Astrocyte of the cerebellum (primary cell): ENCODE measurements at places on chromosomes 6 and 20.
A peak's percentile ranks its signal among the peaks of the same experiment; 100 is the strongest.

GRCh38 chr20:2295886-2296515 is at the start of gene TGM3:
TSS of gene TGM3 (plus strand) at chr20:2296001. CDS start at chr20:2296064, 63 bp downstream.
- no peak for DNase-seq

DNA sequence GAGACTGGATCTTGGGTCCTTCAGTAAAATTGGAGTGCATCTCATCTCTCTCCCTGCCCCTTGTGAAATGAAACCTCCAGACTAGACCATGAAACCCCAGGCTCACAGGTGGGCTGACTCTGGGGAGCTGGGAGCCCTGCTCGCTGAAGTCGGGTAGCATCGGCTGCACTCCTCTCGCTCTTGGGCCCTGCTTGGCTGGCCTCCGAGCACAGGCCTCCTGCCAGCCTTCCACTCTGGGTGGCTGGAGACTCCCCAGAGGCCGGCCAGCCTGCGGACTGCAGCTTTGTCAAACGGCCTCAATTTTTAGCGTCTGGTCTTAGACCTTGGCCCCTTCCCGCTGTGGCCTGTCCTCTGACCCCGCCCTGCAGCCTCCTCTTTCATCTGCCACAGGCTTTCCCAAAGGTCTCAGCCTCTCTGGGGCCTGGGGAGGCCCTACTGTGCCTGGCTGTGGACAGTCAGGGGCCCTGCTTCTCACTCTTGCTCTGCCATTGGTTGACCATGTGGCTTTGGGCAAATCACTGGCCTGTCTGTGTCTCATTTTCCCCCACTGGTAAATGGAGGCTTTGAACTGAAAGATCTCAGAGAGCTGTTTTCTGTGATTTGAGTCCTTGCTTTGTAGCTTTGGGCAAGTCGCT is 45.1 kb downstream of the SRC start:
- no peak for DNase-seq

DNA sequence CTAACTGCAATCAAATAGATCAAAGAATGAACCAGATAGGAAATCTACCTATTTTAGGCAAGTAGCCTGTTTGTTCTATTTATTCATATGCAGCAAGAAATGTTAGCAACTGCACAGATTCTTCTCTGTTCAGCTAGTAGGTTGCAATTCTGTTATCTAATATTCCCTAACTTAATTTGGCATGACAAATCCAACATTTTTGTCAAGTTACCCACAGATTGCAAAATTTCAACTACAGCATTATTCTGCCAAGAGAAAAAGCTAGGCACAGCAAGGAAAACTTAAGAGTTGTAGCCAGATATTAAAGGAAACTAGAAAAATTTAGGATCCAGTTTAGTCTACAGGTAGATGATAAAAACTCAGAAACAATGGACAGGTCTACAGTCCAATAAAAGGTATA is 104.4 kb upstream of the SYNCRIP start:
- no peak for DNase-seq

DNA sequence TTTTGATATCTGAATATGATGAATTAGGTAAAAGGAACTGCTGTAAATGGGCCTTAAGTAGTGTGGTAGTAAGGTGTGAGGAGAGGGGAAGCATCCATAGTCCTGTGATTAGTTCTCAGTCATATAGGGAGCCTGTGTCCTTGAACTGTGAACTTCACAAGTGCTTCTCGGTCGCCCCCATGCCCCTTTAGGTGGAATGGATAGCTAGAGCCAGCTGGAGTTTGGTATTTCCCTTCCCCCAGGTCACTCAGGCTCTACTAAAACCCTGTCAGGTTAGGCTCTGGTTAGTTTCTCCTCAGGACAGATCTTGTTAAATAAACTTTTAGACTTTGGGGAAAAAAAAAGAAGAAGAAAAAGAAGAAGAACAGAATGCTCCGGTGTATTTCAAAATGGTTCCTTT is 82.0 kb downstream of the PPP1R14C start:
- no peak for DNase-seq

- no peak for DNase-seq
Measured at GRCh38 chr6:113104541-113104940, 752.6 kb upstream of the MARCKS start.

DNA sequence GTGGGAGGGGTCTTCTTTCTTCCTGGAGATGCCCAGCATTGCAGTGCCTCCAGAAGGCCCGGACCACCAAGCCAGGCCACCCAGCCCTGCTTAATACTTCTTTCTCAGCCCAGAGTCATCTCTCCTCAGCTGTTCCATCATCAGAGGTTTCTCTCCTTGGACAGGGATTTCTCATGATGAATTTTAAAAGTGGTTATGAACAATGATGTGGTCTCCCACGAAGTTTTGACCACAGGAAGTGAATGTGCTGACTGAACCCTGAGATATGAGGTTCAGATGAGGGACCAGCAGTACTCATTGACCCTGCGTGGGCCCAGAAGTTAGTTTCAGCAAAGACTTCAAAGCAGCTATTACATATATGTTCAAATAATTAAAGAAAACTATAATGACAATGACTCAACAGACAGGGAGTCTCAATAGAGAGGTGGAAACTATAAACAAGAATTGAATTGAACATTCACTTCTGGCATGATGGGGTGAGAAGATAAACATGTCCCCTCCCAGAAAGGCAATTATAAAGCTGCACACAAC is 114.5 kb upstream of the SLC22A16 start:
- peak; percentile 18 for DNase-seq

- DNase-seq: no peak
Measured at GRCh38 chr6:19477563-19477962, 359.6 kb upstream of the ID4 start.

DNA sequence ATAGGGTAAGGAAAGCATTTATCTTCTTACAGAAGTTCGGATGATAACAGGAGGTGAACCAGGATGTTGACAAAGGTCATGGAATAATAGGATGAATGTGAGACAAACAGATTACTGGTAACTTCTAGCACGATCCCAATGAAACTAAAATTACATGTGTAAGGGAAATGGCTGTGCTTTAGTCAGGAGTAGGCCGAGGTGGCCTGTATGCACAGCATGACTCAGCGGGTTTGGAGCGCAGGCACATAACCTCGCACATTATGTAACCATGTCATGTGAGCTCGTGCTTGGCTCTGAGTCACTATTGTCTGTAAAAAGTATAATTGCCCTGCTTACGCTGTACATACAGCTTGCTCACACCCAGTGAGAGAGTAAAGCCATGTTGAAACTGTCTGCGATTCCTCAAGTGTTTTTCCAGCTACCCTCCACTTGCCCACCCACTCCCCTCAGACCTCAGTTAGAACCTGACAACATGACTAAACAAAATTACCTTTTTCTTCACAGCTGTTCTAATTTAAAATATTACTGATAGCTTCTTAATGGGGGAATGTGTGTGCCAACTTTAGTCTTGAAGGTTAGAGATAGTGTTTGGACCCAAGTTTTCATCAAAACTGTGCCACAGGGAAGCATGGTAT is 8.2 kb downstream of the CYB5R4 start:
- DNase-seq: no peak

DNA sequence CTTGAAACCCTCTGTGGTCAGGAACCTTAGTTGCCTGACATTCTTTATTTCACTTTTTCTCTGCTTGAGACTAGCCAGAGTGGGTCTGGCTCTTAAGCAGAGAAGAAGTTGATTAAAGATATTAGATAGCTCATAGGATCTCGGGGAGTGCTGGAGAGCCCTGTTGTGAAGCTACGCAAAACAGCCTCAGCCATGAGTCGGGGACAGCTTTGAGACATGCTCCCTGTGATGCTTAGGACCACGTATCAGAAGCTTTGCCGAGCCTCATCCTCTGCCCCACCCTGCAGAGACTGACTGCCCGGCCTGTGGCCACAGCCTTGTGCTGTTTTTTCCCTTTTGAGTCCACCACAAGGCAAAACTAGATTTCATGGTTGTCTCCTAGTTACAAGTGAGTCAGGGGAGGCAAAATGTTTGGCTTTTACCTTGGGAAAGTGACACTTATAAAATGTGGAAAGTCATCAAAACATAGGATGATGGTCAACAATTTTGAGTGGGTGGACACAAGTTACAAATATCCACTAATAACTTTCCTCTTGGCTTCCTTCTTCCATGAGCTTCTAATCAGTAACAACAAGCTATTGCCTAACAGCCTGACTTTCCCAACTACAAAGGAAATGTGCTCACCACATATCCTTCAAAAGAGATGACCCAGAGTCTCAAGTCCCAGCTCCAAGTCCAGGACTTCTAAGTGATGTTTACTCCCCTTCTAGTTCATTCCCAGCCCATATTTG is 108.4 kb downstream of the JAG1 start:
- peak; percentile 19 for DNase-seq

DNA sequence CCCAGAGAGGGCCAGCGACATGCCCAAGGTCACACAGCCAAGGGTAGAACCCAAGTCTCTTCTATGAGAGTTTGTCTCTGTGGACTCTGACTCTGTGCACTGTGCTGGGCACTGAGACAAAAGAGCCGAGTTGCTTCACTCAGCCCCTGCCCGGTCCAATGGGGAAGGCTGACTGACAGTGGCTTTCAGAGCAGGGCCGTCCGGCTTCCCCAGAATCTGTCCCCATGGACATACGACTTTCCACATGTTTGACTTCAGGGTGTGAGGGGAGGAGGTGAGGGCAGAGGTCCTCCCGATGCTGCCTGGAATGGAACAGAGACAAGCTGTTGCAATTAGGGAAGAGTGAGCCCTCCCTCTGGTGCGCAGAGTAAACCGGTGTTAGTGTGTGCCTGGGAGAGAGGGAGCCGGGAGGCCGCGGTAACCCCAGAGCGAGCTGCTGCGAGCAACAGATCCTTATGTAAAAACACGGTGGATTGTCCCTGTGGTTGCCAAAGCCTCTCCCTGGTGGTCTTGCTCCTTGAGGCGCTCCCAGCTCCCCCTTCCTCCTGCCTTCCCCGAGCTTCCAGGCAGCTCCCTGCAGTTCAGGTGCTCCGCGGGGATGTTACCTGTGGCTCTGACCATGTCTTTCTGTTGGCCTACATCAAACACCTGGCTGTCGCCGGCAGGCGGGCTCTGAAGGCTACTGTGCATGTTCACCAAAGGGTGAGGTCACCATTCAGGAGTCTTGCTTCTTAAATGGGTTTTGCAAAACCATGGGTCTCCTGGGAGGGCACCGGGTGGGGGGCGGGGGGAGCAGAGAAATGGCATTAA is 672 bp downstream of the SIRPA start:
- DNase-seq: no peak

DNA sequence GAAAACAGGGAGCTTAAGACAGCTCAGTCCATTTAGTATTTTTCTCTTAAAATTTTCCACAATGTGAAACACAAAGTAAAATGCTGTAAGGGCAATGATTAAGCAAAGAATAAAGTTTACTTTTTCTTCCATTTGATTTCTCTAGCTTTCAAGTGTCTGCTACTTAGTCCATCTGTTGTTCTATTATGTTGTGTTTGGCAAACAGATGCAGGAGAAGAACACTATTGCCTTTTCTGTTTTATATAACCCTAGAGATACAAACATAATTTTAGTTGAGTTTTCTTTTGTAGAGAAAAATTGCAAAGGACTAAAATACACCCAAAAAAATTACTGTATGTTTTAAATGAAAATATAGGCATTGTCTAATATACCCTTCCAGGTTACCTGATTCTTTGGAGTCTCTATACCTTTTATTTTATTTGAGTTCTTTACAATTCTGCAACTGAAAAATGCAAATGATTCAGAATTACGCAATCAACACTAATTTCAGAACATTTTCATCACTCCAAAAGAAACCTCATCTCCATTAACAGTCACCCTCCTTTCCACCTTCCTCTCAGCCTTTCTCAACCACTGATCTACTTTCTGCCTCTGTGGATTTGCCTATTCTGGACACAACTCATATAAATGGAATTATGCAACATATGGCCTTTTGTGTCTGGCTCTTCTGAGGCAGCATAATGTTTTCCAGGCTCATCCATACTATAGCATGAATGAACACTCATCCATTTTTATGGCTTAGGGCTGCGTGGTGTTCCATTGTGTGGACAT is 96.9 kb downstream of the MKKS start:
- no peak for DNase-seq

- peak; percentile 36 for DNase-seq
Measured at GRCh38 chr6:73969971-73970970, 274.3 kb downstream of the CD109 start.

GRCh38 chr6:109349419-109349987 is 32.8 kb downstream of the CD164 start:
- DNase-seq: peak; percentile 9

DNA sequence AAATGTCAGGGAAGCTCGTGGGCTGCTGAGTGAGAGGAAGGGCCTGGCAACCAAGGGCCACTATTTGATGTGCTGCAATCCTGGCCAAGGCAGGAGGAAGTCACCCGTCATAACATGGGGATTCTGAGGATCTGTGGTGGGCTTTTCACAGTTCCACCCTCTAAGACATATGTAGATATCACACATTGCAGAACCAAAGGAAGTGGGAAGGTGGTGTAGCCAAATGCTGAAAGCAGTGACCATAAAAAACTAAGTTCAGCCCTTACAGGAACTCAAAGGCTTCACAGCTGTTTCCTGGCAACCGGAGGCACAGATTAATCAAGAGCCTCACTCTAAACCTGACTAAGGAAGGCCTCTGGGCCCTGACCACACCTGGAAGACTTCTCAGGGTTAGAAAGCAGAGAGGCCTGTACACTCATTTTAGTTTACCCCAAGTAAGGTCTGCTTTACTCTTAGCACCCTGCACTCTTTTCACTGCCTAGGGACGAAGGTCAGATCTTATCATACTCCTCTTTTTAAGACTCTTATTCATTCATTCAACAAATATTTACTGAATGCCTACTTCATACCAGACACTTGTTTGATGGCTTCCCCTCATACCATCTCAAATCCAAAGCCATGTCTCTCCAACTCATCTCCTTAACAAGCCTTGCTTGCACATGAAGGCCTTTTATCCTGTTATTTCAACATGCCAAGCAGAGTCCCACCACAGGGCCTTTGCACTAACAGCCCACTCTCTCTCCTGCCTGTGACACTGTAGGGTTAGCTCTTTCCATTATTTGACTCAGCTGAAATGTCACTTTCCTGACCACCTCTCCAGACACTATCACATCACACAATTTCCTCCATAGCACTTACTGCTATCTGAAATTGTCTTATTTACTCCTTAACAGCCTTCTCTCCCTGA is 2.6 kb downstream of the UBE2V1 start:
- peak; percentile 35 for DNase-seq

- DNase-seq: no peak
Measured at GRCh38 chr6:158796353-158796752, 22.8 kb downstream of the EZR start.

DNA sequence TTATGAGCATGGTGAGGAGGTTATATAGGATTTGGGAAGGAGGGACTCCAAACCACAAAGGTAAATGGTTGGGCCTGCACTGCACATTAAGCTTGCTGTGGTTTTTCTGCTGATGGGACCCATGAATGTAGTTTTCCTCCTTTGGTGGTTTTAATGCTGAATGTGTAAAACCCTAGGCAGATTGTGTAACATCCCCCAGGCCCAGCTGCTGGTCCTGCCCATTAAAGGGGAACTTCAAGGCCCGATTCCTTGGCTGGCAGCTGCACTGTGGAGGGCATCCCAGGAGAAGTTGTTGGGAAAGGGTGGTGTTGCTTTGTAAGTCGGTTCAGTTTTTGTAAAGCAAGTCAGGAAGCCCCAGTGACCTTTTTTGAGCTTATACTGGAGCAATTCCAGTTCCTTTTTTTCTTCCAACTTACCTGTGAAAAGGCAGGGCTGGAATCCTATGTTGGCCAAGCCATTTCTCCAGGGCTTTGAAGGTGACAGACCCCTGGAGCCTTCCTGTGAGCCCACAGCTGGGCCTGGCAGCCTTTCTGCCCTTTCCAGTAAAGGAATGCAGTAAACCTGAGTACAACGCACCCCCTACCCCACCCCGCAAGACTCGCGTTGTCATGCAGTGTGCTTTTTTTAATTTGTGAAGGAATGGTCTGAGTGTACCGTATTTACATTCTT is 43.1 kb upstream of the NAA20 start:
- peak; percentile 81 for DNase-seq

- DNase-seq: no peak
Measured at GRCh38 chr20:23270382-23270911, 80.1 kb upstream of the NXT1 start.
